Pulmonary artery endothelial cell (primary cell): ENCODE measurements at places on chromosomes 4 and X. TPM values are rescaled to one million over a fixed set of nuclear protein-coding genes. Genes with fewer than 3 reads are reported as not detected.
A peak's percentile ranks its signal among the peaks of the same experiment; 100 is the strongest.

- DNase-seq: no peak
These were observed 320.6 kb downstream of the ARHGAP10 start for GRCh38 chr4:148052448-148052847.

The SMR3B gene
- total RNA-seq: not detected in 2 replicates

DNA sequence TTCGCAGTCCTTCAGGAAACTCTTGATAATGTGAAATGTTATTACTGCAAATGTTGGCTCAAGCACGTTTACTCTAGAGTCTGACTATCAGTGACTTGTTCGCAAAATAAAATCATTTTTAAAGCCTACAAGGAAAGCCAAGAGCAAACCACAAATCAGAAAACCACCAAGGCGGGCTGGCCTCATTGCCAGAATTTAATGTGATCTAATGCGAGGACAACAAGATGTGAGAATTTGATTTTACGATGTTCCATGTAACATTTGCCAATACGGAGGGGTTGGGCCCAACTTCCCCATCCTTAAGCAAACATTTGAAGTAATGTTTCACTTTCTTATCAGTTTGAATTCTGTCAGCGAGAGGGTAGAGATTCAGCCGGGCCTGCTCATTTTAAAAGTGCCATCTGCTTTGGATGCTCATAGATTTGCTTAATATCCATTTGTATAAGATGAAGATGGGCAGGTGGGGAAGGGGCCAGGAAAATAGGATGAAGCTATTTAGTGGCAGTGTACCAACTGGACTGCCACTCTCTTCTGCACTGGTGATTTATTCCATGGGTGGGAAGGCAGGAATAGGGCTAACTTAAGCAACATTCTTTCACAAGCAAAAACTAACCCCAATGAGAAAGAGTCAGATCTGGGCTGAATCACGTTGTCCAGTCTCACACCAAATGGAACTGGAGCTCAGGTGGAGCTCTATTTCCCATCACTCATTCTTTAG is 225.3 kb downstream of the ANAPC10 start:
- no peak for DNase-seq

- no peak for DNase-seq
These were observed 141.8 kb upstream of the PCDH18 start for GRCh38 chr4:137674066-137674465.

- DNase-seq: no peak
These were observed 9.6 kb downstream of the OTOP1 start for GRCh38 chr4:4217113-4217512.

The PHF8 gene
- 14.9 and 19.7 TPM in 2 replicates for total RNA-seq

DNA sequence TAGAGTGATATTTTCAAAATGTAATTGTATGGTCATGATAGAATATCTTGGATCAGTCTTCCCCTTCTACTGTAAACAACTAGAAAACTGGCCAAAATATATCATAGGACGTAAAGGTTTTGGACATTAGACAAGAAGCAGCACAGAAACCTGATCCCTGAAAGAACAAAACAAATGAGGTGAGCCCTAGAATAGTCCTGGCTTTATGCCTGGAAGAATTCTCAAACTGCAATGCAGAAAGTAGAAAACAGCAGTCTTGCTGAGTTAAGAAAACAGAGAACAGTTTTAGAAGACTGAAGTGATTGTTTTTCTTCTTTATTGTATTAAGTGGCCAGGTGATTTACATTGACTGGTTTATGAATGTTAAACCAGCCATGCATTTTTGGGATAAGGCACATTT is 19.5 kb downstream of the NSUN7 start:
- no peak for DNase-seq

The TDO2 gene
- total RNA-seq: not detected in 2 replicates

- no peak for DNase-seq
These were observed 30.7 kb downstream of the MOSPD2 start for GRCh38 chrX:14903891-14904290.

GRCh38 chr4:4680758-4681157 is 138.9 kb upstream of the STX18 start:
- no peak for DNase-seq

The RBM10 gene
- total RNA-seq: 57.5 and 80.9 TPM in 2 replicates

GRCh38 chr4:119744580-119744979 is 116.0 kb upstream of the PDE5A start:
- no peak for DNase-seq

The RAP2C gene
- total RNA-seq: 15.5 and 20.7 TPM in 2 replicates

The RAB40AL gene
- total RNA-seq: 0.11 and 0.13 TPM in 2 replicates

GRCh38 chr4:126991965-126992364 is 640.8 kb upstream of the INTU start:
- no peak for DNase-seq

DNA sequence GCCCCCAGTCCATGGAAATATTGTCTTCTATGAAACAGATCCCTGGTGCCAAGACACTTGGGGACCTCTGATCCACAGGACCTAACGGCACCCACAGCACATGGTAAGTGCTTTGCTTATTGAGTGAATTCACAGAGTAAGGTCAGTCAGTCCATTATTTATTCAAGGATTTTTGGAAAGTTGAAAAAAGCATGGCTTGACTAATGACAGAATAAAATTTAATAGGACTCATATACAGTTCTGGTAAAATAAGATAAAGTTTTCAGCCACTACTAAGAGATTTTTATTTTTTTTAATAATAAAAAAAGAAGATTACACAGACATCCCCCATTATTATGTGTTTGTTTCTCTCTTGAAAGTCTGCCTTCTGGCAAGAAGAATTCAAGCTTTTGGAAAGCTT is 490.6 kb upstream of the HS3ST1 start:
- no peak for DNase-seq

- DNase-seq: peak; percentile 90
These were observed 36.0 kb downstream of the CXCL8 start for GRCh38 chr4:73776321-73776729.

DNA sequence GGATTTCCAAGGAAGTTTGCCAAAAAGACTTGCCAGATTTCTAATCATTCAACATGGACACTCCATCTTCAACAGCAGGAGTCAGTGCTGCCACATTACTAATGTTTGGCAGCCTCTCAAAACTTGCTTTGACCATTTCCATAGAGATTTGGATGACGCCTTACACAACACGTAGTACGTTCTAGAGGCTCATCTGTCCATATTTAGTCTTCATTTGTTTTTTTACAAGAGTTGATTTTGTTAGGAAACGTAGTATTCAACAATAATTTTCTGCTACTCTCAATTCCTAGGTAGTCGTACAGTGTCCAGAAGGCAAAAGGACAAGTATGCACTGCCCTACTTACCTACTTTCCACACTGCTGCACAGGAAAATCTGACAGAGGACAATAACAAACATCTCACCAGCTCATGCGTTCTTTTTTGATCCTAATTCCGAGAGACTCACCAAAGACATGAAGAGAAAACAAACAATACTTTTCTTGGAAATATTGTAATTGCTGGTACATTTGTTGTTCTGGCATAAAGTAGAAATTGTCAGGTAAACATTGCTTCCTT is 117.3 kb downstream of the SNCA start:
- DNase-seq: no peak

The S100G gene
- total RNA-seq: not detected in 2 replicates

DNA sequence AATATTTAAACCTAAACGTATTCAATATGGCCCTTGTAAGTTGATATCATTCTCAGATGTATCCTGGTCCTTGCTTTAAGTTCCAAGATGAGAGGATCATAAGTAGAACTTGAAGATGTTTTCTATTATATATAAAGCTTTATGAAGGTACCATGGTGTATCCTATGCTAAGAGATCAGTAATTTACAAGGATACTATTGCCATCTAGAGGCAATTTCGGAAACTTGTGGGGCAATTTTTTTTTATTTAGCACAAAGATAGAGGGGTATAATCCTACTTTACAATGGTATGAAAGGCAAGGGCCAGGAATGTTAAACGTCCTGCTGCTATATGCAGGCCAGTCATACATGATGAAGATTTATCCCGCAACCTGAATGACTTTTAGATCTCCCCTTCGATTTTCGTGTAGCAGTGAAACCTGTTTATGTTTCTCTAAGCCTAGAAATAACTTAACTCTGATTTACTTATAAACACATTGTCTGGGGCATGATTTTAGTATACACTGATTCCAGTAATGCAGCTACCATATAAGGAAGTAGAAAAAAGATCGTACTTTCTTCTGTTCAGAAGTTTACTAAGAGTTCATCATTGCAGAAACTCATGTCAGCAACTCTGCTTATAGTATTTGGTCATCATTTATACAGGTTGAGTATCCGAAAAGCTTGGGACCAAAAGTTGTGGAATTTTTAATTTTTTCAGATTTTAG is 2.6 kb downstream of the SLC25A31 start:
- DNase-seq: no peak

- DNase-seq: no peak
These were observed 814.8 kb upstream of the PRKX start for GRCh38 chrX:4528247-4528646.

- peak; percentile 15 for DNase-seq
These were observed 93.2 kb upstream of the AP1S2 start for GRCh38 chrX:15947648-15948317.

DNA sequence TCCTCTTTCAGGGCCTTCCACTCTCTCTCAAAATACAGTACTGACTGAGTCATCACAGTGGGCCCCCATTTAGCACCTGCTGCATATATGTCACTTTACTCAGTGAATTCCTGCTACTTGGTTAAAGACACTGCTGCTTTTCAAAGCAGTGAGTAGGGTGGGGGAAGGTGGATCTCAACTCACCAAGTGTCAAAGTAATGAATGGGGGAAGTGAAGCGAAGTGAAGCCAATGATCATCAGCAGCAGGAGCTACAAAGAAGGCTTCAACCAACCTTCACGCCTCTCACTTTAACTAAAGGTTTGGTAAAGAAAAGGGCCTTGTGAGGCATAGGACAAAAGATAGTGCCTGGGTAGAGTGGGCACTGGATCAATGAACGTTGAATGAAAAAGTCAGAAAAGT is 424.1 kb downstream of the SMARCA1 start:
- DNase-seq: no peak

DNA sequence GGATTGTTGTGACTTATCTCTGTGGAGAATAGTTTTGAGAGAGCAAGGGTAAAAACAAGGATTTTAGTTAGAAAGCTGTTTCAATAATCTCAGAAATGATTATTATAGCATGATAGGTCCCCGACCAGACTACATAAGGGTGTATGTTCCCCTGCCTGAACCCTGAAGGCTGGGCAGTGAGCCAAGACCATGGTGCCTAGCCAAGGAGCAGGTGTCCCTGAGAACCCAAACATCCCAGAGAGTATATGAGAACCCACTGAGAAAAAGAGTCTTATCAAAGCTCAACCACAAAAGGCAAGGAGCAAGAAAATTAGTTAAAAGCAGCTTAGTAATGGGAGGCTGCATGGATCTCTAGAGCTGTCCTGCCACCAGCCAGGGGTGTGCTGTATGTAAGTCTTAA is 94.9 kb upstream of the UNC5C start:
- DNase-seq: no peak

DNA sequence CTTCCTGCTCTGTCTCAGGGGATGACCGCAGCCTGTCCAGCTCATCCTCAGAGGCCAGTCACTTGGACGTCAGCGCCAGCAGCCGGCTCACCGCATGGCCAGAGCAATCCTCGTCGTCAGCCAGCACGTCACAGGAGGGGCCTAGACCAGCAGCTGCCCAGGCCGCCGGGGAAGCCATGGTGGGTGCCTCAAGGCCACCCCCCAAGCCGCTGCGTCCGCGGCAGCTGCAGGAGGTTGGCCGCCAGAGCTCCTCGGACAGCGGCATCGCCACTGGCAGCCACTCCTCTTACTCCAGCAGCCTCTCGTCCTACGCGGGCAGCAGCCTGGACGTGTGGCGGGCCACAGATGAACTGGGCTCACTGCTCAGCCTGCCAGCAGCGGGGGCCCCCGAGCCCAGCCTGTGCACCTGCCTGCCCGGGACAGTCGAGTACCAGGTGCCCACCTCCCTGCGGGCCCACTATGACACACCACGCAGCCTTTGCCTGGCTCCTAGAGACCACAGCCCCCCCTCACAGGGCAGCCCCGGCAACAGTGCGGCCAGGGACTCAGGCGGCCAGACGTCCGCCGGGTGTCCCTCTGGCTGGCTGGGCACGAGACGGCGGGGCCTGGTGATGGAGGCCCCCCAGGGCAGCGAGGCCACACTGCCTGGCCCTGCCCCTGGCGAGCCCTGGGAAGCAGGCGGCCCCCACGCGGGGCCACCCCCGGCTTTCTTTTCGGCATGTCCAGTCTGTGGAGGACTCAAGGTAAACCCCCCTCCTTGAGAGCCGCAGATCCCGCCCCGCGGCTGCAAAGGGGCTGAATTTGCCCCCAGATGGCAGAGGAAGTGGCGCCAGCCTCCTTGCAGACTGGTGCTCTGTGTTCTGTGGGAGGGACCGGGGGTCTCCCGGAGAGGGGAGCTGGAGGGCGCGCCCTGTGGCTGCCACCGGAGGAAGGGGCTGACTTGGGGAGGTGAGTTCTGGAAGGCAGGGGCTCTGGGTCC is 29.9 kb downstream of the DOK7 start:
- no peak for DNase-seq

DNA sequence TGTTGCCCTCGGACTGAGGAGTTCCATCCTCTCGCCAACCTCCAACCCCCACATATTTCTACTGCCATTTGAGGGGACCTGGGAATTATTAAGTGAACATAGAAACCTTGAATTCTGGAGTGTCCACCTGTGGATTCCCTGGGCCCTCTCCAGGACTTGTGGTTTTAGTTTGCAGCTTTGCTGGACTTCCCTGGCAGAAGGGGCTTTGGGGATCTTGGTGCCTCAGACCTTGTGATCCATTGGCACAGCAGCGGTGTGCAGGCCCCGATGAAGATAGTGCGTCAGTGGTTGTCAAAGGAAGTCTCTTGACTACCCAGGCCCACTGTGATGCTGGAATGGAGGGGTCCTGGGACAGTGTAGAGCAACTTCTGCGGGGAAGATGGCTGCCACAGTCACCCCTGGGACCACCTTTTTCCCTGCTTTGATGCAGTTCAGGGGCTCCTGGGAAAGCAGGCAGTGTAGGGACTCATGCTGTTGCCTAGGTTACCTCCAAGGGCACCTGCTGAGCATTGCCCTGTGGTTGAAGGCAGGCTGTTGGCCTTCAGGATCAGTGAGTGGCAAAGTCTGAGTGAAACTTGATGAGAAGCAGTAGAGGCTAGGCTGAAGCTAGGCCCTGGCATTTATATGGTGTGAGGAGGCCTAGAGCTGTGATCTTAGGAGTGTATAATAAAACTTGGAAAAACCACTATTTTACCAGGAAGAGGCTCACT is 2.2 kb downstream of the SLC16A2 start:
- DNase-seq: no peak

The STK32B gene
- 12.4 and 16.8 TPM in 2 replicates for total RNA-seq

DNA sequence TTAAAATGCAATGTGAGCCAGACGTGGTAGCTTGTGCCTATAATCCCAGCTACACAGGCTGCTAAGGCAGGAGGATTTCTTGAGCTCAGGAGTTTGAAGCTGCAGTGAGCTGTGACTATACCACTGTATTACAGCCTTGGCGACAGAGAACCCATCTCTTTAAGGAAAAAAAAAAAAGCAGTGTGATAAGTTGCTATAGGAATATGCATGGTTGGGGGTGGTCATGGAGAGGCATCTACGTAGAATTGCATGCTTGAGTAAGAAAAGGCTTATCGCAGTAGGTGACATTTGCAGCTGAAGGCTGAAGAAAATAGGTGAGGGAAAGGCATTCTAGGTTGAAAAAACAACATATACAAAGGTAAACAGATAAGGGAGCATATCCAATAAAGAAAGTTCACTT is 4.1 kb downstream of the DIAPH2 start:
- no peak for DNase-seq

- DNase-seq: no peak
These were observed 40.7 kb downstream of the SPATA18 start for GRCh38 chr4:52091801-52092200.

GRCh38 chr4:168691631-168692369 is 194.9 kb downstream of the PALLD start:
- no peak for DNase-seq

- DNase-seq: no peak
These were observed 1.1 kb upstream of the NSG1 start for GRCh38 chr4:4385729-4386295.

The MPP1 gene
- 17.9 and 31.2 TPM in 2 replicates for total RNA-seq

The CFAP47 gene
- not detected in 2 replicates for total RNA-seq

GRCh38 chrX:14875624-14876023 is 2.4 kb downstream of the MOSPD2 start:
- DNase-seq: no peak
